ENCODE measurements at places on chromosomes 2 and 18.

GRCh38 chr18:79567481-79568147 lies 112.0 kb upstream of the CTDP1 start:
- no peak for DNase-seq

- DNase-seq = peak; percentile 10
These were observed 169.2 kb downstream of the CDH20 start for GRCh38 chr18:61502472-61502871.

GRCh38 chr2:55019526-55020258 lies 30.6 kb downstream of the RTN4 start:
- DNase-seq = no peak

DNA sequence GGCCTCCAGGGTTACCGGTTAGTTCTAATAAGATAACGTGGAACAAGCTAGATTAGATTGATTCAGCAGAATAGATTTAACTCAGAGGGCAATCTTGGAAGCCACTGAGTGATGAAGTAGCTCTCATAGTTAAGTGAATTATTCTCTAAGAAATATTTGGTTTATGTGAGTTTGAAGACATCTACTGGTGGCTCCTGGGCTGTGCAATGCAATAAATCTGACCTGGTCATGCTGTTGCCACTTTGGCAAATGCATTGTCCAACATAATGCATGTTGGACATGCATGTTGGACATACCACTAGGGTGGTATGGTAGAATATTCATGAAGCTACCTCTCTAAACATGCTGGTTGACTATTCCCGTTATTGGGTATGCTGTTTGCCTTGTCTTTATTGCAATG lies 493.7 kb upstream of the VRK2 start:
- no peak for DNase-seq

- no peak for DNase-seq
These were observed 129.0 kb downstream of the SOCS6 start for GRCh38 chr18:70417847-70418246.

- no peak for DNase-seq
These were observed 58.2 kb downstream of the RAPH1 start for GRCh38 chr2:203476881-203477280.

- DNase-seq = no peak
These were observed 41.6 kb upstream of the DPP10 start for GRCh38 chr2:114400890-114401289.

DNA sequence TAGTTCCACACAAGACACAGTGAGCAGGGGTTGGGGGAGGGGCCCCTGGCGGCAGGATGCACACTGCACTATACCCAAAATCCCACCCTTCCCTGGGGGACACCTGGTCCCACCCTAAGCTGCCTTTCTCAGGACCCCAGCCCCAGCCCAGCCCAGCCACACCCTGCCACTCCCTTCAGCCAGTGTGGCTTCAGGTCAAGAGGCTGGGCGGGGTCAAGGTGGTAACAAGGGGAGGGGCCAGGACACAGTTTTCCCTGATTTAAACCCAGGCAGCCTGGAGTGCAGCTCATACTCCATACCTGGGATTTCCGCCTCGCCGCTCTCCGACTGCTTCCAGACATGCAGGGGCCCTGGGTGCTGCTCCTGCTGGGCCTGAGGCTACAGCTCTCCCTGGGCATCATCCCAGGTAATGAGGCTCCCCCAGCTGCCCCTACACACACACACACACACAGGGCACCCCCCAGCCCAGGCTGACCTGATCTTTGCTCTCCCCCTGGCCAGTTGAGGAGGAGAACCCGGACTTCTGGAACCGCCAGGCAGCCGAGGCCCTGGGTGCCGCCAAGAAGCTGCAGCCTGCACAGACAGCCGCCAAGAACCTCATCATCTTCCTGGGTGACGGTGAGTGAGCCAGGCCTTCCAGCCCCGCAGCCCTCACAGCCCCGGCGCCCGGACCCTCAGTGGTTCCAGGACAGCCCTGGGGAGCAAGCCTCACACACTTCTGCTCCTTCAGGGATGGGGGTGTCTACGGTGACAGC lies at the start of gene ALPG:
TSS of gene ALPG (plus strand) at position 289 of the 755 bp plus-strand sequence. CDS start at position 340, 51 bp downstream.
- no peak for DNase-seq

Measured in GM12891 (cell line).